Osteocyte (in vitro differentiated cells): ENCODE measurements at places on chromosomes 11 and 22. TPM values are rescaled to one million over a fixed set of nuclear protein-coding genes. Genes with fewer than 3 reads are reported as not detected.

GRCh38 chr22:43242627-43243026 is 55.7 kb upstream of the TTLL12 start:
- H3K27me3 ChIP-seq = peaks cover 13% of the 10 kb centered on the region
- no peak overlapping the region for H3K4me3 ChIP-seq
- no peak overlapping the region for H3K27ac ChIP-seq
- no peak for DNase-seq
- no peaks in the 10 kb centered on the region for H3K4me1 ChIP-seq

- H3K36me3 ChIP-seq = peaks cover 3% of the 10 kb centered on the region
- no peak for DNase-seq
- H3K27ac ChIP-seq = peak overlapping the region; percentile 86
- H3K4me1 ChIP-seq = peaks cover 76% of the 10 kb centered on the region
- no peaks in the 10 kb centered on the region for H3K27me3 ChIP-seq
These were observed 3.3 kb downstream of the ST3GAL4 start for GRCh38 chr11:126358763-126359160.

DNA sequence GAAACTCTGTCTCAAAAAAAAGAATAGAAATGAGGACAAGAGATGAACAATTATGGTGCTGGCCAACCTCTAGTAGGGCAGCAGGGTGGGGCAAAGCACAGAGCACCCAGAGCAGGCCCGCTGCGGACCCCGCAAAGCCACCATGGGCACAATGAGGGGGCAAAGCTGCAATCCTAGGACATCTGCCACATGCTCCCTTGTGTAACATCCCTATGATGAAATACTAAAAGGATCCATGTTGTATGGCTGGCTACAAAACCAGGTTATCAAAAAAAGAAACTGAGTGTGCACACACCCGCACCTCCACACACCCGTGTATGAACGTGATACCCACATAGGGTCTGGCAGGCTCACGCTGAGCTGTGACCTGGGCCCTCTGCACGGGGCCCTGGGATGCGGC is 7.4 kb downstream of the ATP5MGL start:
- no peak overlapping the region for H3K4me3 ChIP-seq
- peaks cover 31% of the 10 kb centered on the region for H3K4me1 ChIP-seq
- peaks cover 27% of the 10 kb centered on the region for H3K36me3 ChIP-seq
- no peak for DNase-seq
- no peaks in the 10 kb centered on the region for H3K27me3 ChIP-seq
- peak overlapping the region; percentile 4 for H3K27ac ChIP-seq

DNA sequence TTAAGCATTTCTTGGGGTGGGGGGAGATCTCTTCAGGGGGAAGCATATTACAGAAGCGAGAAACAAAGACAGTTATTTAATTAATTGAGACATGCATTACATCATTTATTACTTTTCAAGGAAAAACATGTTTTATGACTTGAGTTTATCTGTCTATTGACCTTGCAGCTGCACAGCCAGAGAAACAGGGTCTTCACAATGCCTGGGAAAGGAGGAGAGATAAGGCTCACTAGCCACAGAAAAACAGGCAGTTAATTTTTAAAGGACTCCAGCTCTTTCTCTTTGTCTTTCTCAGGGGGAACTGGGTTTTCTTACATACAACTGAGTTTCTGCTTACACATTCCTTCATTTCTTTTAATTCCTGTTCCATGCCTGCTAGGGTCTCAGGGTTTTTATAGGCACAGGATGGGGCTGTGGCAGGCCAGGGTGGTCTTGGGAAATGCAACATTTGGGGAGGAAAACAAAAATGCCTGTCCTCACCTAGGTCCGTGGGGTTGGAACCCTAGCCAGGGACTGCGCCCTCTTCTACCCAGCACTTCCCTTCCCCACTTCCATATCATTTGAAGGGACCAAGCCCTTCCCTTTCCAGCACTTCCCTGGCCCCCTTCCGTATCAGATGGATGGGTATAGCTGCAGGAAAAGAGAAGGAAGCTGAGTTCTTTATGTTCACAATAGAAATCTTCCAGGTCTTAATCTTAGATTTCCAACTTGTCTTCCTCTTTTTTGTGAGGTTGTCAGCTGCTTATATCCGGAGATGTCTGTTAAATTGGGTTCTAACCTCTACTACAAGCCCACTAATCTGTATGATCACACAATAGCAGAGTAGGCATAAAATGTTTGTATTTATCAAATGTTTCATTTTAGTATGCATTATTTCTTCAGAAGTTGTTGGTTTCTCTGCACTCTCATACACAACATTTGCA is 38.3 kb downstream of the BIRC2 start:
- H3K27me3 ChIP-seq = no peaks in the 10 kb centered on the region
- DNase-seq = no peak
- peaks cover 41% of the 10 kb centered on the region for H3K36me3 ChIP-seq
- H3K4me3 ChIP-seq = no peak overlapping the region

APOC3 gene
- total RNA-seq = not detected in 2 replicates

DNA sequence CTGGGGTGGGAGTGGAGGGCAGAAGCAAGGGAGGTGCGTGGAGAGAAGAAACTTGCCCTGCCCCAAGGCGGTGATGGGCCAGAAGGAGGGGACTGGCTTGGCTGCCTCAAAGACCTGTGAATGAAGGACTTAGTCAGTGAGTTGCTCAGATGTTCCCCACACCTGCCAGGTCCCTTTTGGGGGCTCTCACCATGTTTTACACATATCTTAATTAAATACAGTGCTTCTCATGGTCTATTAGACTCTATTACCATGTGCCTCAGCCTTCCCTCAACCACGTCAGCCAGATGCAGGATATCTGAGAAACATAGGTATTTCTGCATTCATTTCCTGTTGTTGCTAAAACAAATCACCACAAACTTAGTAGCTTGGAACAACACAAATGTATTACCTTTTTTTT is 429.5 kb downstream of the BUD13 start:
- no peak for DNase-seq
- no peaks in the 10 kb centered on the region for H3K36me3 ChIP-seq
- H3K4me1 ChIP-seq = no peaks in the 10 kb centered on the region
- no peak overlapping the region for H3K4me3 ChIP-seq
- no peak overlapping the region for H3K27ac ChIP-seq
